NCI-H510A treated with DMSO at 0.1 percent for 48 hours (cell line): ENCODE measurements at places on chromosomes 1 and 21.
A peak's percentile ranks its signal among the peaks of the same experiment; 100 is the strongest.

- no peak for DNase-seq
These were observed 64.1 kb upstream of the BMP8A start for GRCh38 chr1:39427374-39427773.

GRCh38 chr1:182291584-182292192 lies 99.9 kb downstream of the GLUL start:
- DNase-seq: no peak

GRCh38 chr21:34554227-34554626 lies 42.2 kb upstream of the KCNE1 start:
- DNase-seq: no peak

GRCh38 chr1:208681878-208682663 lies 437.9 kb upstream of the PLXNA2 start:
- no peak for DNase-seq

DNA sequence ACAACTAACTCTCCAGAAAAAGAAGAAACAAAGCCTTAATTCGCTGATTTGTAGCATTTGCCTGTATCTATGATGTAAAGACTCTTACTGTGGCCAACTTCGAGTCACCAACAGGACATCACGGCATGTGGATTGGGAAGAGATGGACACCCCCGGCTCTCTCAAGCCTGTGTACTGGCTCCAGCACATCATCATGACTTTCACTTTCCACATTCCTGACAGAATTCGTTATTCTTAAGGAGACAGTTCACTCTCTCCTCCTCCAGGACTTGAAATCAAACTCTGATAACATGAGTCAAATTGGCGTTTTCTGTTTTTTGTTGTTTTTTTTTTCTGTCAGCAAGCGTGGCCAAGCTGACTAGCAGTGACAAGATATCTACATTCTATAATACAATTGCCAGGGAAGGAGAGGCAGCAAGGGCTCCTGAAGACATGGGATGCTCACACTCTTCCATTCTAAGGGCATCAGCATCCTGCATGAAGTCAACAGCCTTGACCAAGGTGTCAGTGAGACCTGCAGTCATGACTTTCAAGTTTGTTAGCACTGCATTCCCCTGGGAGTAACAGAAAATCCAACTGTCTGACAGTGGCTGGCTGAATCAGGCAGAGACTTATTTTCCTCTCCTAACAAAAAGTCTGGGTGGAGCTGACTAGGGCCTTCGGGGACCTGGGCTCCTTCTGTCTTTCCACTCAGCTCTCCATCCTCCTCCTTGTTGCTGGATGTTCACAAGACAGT lies 13.3 kb upstream of the TRAF3IP3 start:
- no peak for DNase-seq

GRCh38 chr1:160130939-160131338 lies 15.4 kb downstream of the ATP1A2 start:
- DNase-seq: no peak

DNA sequence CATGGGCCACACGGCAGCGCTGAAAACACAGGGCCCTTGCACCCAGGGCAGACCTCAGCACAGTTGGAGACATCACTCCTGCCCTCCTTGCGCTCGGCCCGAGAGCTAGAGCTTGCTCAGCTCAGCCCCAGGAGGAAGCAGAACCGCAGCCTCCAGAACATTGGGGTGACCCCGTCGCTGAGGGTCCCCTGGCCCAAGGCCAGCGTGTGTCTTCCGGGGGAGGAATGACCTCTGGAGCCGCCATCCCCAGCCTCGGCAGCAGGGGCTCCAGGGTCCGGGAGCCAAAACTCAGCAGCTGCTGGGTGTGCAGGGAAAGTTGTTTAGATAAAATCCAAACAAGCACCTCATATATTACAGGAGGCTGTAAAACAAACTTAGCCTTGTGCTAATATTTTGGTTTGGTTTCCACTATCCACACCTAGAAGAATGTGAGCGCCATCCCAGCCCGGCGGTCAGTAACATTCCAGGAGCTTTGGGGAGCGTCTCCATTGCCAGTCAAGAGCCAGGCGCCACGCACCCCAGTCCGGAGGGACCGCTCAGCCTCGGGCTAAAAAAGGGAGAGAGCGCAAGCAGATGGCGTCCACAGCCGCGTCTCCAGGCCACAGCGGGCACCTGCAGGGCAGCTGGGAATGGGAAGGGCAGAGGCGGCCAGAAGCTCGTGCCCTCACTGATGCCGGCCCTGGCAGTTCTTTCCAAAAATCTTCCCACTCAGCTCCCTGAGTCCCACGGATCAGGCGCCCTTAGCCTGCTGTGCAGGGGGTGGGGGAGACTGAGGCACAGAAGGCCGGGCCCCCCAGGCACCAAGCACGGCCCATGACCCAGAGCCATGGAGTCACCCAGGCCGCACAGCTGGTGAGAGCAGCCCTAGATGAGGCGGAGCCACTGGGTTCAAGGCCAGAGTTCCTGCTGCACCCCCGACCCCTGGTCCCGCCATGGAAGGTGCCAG lies 52.0 kb downstream of the SLX9 start:
- DNase-seq: no peak

DNA sequence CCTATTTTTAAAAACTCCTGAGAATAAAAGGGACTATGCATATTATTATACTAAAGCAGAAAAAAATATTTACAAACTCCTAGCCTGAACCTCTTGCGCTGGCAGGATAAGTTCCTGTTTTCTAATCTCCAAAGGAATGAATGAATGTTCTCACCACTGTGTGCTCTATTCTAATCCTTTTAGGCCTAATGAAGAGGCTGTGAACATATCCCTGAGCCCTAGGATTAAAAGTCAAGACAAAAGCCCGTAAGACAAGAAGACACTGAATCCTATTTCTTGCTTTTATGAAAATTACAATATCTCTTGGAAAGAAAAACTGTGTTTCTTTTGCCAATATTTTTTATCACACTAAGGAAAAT lies 317.5 kb downstream of the HHAT start:
- no peak for DNase-seq

DNA sequence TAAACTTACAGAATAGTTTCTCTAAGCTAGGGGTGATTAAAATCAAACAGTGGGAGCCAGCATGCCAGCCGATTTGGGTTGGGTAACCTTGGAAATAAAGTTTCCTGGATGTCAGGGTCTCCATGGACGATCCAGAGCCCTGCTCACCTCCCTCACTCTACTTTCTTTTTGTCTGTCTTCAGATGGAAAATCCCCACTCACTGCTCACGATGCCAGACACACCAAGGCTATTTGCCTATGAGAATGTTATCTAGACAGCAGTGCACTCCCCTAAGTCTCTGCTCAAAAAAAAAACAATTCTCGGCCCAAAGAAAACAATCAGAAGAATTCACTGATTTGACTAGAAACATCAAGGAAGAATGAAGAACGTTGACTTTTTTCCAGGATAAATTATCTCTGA lies 13.9 kb downstream of the SLAMF7 start:
- no peak for DNase-seq

DNA sequence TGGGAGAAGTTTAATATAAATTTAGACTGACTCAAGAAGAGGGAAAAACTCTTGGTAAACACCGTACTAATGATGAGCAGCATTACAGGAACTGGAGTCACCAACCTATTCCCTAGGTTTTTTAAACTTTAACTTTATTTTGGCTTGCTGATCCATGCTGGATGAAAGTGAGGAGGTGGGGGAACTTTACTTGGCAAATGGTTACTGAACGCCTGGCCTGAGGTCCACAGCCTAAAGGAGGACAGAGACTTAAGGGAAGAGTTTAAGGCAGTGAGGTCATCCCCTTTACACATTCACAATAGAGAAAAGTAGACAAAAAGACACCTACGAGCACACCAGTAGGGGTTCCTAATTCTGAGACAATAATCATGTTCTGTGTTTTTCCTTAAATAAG lies 25.6 kb upstream of the A3GALT2 start:
- no peak for DNase-seq

DNA sequence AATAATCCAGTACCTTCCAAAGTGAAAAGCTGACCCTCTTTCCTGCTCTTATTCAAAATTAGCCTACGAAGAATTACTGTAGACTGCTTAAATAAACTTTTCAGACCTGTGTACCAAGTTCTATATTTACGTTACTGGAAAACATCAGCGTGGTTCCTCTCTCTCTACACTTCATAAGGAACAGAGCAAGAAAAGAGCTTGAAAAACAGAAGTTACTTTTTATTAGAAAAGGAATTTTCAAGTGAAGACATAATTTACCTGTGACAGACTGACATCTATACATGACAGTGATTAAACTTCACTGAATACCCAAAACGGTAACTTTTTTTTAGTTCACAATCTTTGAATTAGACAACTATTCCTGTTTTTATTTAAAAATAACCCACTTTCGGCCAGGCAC lies 2.7 kb downstream of the ENAH start:
- no peak for DNase-seq

- no peak for DNase-seq
These were observed 27.9 kb downstream of the C1orf115 start for GRCh38 chr1:220717800-220718640.

DNA sequence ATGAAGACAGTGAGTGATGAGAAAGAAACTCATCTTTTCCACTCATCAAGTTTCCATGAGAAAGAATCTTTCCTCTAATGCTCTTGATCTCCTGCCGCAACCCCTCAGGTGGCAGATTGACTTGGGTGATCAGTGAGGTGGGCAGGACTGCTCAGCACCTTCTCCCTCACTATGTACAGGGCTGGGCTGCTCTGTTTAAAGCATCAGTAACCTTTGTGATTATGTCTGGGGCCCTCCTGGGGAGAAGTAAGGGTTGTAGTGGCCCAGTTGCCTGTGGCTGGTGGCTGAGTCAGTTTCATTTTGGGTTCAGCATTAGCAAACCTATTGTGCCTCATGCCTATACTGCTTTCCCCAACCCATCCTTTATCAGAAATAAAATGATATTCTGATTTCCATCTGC lies 366.0 kb downstream of the TTLL7 start:
- no peak for DNase-seq

DNA sequence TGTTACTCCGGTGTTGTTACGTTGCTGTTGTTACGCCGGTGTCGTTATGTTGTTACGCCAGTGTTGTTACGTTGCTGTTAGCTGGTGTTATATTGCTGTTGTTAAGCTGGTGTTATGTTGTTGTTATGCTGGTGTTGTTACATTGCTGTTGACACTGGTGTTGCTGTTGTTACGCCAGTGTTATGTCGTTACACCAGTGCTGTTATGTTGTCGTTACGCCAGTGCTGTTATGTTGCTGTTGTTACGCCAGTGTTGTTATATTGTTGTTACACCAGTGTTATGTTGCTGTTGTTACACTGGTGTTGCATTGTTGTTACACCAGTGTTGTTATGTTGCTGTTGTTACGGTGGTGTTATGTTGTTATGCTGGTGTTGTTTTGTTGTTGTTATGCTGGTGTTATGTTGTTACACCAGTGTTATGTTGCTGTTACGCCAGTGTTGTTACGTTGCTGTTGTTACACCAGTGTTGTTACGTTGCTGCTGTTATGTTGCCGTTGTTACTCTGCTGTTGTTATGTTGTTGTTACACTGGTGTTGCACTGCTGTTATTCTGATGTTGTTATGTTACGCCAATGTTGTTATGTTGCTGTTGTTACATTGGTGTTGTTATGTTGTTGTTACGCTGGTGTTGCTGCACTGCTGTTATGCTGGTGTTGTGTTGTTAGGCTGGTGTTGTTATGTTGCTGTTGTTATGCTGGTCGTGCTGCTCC lies 25.6 kb downstream of the H6PD start:
- DNase-seq: no peak

- DNase-seq: no peak
These were observed 4.1 kb upstream of the AGTRAP start for GRCh38 chr1:11731691-11732283.

DNA sequence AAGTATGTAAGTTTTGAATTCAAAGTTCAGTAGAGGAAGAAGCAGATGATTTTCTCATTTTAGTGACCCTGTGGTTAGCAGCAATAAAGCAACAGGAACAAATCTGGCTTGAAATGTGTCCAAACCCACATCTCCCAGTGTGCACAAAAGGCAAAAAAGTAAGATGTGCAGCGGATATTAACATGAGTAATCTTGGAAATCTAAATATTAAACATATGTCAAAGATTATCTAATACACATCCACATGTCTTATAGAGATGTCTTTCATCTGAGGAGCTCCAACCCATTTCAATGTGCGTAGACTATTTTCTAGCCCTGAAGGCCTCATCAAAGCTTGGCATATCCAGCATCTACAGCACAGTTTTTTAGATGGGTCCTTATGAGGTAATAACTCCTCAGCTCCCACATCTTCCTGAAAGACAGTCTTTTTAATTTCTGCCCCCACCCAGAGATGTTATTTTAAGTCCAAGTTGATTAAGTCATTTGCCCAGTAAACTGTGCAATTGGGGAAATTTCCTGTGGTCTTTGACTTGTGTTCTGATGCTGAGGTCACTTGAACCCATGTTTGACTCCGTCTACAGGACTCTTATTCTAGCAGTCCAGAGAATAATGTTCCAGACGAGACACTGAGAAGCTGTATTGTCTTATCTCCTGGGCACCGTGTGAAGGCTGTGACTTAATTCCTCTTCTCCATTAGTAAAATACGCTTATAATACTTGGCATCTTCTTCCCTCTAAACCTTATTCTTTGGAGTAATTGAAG lies 73.7 kb downstream of the LMO4 start:
- no peak for DNase-seq

GRCh38 chr1:157403203-157403602 lies 149.1 kb downstream of the FCRL5 start:
- peak; percentile 33 for DNase-seq

GRCh38 chr1:59044535-59045121 lies 252.3 kb upstream of the FGGY start:
- DNase-seq: no peak

GRCh38 chr1:37325010-37325409 lies 149.4 kb upstream of the ZC3H12A start:
- DNase-seq: no peak

DNA sequence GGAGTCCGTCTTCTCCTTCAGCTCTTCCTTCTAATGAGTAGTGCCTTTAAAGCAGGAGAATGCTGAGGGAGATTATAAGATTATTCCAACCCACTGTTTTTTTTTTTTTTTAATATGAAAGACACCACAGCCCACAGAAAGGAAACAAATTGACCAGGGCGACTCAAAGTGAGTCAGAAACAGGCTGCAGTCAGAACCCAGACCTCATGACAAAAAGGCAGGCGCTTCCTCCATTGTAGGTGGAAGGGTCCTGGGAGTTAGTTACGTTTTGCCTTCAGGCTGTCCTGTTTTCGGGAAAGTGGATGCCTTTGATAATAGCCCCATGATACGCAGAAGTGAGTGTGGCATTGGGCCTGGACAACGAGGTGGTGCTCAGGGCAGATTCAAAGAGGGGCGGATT lies 21.0 kb downstream of the PLXNA2 start:
- no peak for DNase-seq

GRCh38 chr1:36643371-36644270 lies 160.9 kb upstream of the CSF3R start:
- no peak for DNase-seq

DNA sequence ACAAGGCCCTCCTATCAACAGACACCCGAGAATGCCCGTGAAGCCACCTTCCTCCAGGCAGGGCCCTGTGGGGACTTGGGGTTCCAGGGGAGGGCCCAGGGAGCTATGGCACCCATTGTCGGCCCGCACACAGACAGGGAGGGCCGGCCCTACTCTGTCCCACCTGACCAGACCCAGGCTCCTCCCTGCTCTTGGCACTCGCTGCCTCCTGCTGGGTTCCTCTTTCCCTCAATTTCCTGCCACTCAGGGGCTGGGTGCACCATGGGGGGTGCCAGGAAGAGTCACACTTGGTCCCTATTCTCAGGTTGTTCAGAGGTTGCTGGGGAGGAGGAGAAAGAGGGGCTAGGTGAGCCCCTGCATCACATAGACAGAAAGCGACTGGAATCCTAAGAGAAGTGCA lies 8.0 kb upstream of the OXCT2 start:
- no peak for DNase-seq
